GM12891 (cell line): ENCODE measurements at places on chromosomes 11 and 22.

GRCh38 chr22:49767355-49768062 lies 60.2 kb downstream of the BRD1 start:
- DNase-seq, result no peak

- DNase-seq, result no peak
These were observed 54.5 kb upstream of the BMAL1 start for GRCh38 chr11:13223112-13223511.

- no peak for DNase-seq
These were observed 17.6 kb upstream of the SEPTIN5 start for GRCh38 chr22:19696504-19697276.

DNA sequence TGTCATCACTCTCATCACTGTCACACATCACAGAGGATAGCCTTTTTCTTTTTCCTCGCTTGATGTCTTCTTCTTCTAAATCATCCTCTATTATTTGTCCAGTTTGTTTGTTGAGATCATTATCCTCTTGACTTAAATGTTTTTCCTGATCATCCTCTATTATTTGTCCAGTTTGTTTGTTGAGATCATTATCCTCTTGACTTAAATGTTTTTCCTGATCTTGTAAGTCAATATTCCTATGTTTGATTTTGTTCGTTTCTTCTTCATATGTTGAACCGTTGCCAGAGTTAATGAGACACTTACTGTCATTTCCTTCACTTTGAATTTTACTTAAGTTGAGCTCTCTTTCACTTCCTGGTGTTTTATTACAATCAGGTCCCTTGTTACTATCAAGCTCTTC lies 5.6 kb downstream of the CCDC82 start:
- no peak for DNase-seq

DNA sequence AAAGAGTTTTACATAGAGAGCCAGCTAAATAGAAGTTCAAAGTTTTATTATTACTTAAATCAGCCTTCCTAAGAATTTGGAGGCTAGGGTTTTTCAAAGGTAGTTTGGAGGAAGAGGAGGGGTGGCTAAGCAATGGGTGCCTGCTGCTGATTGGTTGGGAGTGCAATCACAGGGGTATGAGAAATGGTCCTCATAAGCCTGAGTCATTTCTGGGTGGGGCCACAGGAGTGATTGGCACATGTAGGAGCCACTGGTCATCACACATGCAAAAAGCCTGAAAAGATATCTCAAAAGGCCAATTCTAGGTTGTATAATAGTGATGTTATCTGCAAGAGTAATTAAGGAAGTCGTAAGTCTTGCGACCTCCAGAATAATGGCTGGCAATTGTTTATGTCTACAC lies 12.9 kb downstream of the OR51L1 start:
- DNase-seq, result no peak
